SK-N-DZ (cell line): ENCODE measurements at places on chromosomes 5 and 9.

DNA sequence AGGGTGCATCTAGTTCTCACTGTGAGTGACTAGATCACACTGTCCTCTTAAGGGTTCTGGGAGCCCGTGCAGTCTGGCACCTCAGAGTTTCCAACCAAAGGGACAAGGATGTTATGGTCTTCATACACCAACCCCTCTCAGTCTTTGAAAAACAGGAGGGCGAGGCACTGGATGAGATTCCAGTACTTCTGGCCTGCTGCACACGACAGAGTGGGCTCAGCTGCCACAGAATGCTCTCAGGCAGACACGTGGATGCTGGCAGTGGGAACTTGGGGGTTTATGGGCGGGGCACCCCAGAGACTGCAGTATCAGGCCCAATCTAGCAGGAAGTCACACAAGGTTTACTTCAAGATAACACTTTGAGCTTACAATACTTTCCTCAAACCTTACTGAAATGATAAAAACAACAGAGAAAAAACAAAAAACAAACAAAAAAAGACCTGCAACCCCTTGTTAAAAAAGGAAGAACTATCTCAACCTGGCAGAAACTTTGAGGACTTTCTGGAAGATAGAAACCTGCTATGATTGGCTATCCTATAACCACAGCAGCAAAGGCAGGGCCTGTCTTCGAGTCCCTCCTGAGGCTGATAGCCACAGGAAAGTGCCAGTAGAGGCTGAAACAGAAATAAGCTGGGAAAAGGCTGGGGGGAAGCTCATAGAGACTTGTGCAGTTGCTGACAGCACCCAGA is 28.3 kb upstream of the TGFBR1 start:
- no peak for DNase-seq

DNA sequence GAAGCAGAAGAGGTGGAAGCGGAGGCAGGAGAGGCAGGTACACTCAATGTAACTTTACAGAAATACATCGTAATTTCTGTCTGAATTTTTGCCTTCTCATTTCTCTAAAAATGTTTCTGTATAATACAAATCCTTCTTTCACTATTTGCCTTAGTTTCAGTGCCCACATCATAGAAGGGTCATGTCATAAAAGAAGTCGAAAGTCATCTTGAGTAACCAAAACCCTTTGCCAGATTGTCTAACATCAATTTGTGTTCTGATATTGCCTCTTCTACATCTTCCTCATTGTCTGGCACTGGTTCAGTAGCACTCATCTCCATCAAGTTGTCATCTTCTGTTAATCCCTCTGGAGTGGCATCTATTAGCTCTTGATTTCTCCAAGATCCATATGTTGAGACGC is 6.2 kb upstream of the CYFIP2 start:
- no peak for DNase-seq

DNA sequence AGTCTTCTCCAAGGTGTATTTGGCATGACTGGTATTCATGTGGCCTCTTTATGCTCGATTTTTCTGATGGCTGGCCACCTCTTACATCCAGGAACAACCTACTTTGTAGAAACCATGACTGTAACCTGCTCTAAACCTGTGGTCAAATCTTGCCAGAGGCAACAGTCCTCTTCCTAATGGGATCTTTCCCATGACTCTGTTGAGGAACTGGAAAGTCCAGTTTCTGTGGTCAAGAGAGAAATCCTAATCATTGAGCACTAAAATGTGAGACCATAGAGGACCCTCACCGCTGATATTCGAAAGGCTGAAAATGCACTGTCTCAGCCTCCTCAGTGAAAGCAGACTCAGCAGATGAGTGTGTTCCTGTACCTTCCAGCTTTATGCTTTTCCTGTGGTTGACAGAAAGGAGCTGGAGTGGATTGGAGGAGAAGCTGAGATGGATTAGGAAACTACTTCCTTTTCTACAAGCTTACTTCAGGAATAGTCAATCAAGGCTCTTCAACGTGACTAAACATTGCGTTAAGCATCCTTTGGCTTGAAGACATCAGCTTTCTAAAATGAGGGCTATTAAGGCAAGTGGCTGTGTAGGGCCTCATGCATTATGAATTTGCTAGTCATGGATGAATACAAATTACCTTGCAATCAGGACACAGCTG is 69.7 kb upstream of the DAPK1 start:
- DNase-seq = no peak

- DNase-seq = no peak
These were observed 588.3 kb downstream of the BNC2 start for GRCh38 chr9:16282216-16282615.

DNA sequence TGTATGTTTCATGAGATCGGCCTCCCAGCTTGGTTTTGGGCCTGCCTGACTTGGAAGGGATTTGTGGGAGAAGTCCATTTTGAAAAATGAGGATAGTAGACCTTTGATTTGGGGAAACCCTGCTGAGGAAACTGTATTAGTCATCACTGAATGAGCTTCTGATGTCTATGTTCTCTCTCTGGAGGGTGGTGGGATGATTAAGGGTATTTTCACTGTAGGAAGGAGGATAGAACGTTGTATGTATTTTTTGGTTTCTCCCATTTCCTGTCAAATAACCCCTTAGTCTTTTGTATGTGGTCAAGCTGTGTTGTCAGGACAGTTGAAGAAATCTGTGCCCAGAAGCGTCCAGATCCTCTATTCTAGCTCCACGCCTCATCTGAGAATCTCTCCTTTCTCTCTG is 151.9 kb downstream of the INSYN2B start:
- DNase-seq = no peak

- DNase-seq = no peak
These were observed 319.1 kb downstream of the KIF4B start for GRCh38 chr5:155332618-155333017.

- no peak for DNase-seq
These were observed 16.9 kb downstream of the PDGFRB start for GRCh38 chr5:150138551-150139265.

GRCh38 chr5:172637110-172637580 is 3.9 kb upstream of the NEURL1B start:
- no peak for DNase-seq

GRCh38 chr5:178644826-178645545 is 18.1 kb upstream of the CLK4 start:
- no peak for DNase-seq

- DNase-seq = no peak
These were observed 448.3 kb upstream of the NMUR2 start for GRCh38 chr5:152853361-152853760.

- no peak for DNase-seq
These were observed 57.3 kb upstream of the KLF4 start for GRCh38 chr9:107546859-107547258.

DNA sequence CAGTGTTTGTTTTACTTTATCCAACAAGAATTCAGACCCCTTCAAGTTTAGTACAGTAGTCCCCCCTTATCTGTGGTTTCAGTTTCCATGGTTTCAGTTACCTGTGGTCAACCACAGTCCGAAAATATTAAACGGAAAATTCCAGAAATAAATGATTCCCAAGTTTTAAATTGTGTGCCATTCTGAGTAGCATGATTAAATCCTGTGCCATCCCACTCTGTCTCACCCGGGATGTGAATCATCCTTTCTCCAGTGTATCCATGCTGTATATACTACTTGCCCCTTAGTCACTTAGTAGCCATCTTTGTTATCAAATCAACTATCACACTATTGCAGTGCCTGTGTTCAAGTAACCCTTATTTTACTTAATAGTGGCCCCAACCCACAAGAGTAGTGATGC is 153.8 kb upstream of the RASA1 start:
- no peak for DNase-seq

DNA sequence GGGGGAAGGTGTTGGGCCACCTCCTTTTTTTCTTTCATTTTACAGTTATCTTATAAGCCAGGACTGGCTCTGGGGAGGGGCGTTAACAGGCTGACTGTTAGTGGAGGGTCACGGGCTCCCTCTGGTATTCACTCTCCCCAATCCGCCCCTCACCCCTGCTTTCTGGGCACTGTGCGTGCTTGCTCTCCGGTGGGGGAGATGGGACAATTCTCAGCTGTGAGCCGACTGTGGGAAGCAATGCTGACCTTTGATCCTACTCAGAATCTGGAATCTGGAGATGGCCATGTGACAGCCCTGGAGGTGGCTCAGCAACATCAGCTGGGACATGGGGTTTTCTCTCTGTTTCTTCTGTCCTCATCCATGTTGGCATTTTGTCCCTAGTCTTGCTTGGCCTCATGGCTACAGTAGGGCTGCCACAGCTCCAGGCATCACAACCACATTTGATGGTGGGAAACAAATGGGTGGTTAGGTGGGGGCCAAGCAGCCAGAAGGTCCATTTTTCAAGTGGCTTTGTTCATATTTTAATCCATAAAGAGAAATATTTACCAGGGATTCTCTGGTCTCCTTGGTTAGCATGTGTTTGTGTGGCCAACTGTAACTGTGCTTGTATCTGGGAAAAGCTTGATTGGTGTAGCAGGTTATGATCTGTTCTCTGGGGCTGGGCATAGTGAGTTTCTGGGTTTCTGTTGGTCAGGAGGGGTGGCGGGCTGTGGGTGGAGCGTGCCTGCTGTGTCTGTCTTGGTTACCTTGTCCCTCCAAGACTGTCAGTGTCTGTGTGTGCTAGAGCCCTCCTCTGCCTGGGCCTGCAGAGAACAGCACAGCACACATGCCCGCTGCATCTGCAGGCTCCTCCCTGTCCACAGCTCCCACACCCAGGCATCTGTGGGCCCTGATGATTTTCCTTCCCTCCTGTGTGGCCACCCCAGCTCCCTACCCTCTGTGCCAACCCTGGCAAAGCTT is 12.4 kb downstream of the WNK2 start:
- DNase-seq = no peak

DNA sequence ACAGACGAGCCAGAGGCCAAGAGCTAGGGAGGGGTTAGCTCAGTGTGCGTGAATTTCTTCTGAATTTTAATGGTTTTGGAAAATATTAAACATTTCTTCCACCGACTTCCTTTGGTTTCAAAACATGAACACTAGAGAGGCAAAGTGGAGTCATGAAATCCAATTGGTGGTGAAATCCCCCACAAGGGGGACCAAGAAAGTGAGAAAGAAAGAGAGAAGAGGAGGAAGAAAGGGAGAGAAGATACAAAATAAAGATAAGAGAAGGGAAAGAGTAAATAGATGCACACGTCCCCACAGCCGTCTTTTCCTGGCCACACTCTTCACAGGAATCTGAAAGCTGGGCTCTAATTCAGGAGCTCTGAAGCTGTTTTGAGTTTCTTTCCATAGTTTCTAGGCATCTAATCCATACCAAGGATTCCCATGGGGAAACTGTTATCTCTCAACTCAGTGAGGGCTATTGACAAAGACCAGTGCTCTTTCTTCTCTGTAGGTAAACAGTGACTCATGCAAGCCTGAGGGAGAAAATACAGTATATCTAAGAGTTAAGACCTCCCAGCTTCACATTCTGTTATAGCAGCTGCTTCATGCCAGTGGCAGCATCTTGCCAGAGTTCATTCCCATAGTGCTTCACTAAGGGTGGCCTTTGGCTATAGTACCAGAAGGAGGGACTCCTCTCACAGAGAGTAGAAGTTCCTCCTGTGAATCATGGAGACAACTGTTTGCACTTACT is 115.8 kb upstream of the LIFR start:
- DNase-seq = peak; percentile 73

DNA sequence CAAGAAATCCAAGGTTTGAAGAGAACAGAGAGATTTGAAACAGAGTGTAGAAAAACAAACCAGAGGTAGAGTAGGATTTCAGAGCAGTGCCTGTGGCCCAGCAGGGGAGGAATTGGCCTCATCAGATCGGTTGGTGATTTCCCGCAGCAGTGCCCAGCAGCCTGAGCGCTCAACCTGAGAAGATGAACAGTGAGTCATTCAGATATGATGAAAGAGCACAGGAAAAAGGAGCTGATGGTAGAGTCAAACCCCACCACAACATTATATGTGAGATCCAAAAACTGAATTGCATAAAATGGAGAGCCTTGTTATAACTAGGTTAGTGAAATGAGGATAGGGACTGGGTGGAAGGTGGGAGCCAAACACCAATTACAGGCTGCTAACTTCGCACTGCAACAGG is 248.9 kb downstream of the PIK3R1 start:
- no peak for DNase-seq
